ENCODE measurements at places on chromosomes 7 and 10.
A peak's percentile ranks its signal among the peaks of the same experiment; 100 is the strongest.

- DNase-seq = no peak
These were observed 263.1 kb downstream of the RPS24 start for GRCh38 chr10:78296785-78297184.

- DNase-seq = no peak
These were observed 27.9 kb upstream of the GATA3 start for GRCh38 chr10:8026349-8027259.

GRCh38 chr10:35926846-35927245 is 284.8 kb upstream of the FZD8 start:
- DNase-seq = no peak

DNA sequence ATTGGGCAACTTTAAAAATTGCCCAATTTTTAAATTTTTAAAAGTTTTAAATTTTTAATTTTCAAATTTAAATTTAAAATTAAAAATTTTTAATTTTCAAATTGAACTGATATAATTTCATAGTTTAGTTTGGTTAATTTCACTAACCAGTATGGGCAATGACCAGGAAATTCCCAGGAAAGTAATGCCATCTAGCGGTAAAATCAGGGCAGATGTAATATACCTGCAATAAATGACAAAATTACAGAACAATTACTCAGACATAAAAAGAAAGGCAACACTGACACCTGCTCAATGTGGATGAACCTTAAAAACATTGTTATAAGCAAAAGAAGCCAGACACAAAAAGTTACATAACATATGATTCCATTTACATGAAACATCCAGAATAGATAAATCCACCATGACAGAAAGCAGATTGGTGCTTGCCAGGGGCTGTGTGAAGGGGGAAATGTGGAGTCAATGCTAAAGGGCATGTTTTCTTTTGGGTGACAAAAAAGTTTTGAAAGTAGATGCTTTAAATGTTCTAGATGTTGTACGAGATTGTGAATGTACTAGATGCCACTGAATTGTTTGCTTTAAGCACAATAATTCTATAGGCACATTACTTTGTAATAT is 28.6 kb upstream of the SLC16A12 start:
- DNase-seq = no peak

DNA sequence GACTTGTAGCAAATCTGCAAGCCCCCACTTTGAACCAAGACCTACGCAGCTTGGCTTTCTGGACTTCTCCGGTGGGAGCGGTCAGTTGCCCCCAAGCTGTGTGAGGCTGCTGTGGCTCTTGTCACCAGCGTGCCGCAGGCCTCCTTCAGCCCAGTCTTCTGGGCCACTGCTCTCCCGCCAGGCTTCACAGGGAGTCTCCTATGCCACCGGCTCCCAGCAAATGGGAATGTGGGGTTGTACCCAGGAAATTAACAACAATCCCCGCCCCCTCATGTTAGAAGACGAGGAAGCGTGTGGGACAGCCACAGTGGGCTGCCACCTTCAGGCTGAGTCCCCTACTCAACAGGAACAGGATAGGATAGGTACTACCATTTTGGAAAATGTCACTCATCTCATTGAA is 4.2 kb downstream of the WDR86 start:
- no peak for DNase-seq

DNA sequence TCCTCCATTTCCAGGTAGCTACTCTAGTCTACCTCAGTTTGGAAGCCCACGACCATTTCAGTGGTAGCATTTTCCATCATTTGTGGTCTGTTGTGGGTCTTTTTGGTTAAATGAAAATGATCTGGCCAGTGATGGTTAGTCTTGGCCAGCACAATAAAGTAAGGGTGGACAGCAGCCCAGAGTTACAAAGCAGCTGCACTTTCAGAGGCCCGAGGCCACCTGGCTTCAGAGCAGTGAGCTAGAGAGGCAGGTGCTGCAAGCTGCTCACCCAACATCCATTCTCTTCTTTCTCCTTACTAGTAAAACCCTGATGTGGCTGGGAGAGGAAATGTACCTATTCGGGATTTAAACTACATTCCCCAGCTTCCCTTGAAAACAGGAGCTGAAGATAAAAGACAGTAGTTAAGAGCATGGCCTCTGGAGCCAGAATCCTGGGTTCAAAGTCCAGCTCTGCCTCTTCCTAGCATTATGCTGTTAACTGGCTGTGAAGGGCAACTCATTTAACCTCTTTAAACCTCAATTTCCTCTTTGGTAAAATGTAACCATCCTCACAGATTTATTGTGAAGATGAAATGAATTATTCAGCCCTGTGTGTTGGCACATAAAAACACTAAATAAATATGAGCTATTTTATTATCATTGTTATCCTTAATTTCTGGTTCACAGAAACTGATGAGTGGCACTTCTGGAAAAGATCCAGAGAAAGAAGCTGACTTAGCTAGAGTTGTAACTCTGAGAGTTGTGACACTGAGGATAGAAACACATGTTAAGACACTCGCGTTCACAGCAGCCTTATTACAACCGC is 517.4 kb downstream of the PARD3 start:
- DNase-seq = no peak

DNA sequence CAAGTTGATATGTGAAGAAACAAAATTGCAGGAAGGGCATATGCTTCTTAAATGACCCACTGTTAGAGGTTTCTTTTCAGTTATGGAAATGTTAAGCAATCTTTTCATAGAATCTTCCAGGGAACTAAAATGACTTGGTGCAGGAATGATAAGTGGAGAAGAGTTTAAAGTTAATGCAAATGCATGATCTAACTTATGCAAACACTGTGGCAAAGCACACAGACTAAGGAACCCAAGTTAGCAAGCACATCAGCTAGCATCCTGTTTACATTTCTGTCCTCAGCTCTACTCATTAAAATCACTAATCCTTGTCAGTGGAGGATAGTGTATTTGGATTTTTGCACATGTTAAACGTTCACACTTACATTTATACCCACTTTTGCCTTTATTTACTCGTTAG is 9.3 kb downstream of the CLCN1 start:
- no peak for DNase-seq

DNA sequence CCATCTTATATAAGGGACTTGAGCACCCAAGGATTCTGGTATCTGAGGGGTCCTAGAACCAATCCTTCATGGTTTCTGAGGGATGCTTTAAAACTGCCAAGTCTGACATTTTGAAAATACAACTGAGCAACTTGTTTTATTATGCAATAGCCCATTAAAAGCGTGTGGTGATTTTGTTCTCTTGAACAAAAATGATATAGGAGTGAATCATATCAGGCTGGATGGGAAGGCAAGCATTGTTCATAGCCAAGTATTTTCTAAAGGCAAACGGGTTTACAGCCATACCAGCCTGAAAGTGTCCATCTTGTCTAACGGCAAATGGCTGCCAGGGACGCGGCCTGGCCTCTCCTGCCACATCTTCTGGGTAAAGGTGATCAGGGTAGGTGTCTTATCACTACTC is 23.4 kb downstream of the RPP38 start:
- no peak for DNase-seq

DNA sequence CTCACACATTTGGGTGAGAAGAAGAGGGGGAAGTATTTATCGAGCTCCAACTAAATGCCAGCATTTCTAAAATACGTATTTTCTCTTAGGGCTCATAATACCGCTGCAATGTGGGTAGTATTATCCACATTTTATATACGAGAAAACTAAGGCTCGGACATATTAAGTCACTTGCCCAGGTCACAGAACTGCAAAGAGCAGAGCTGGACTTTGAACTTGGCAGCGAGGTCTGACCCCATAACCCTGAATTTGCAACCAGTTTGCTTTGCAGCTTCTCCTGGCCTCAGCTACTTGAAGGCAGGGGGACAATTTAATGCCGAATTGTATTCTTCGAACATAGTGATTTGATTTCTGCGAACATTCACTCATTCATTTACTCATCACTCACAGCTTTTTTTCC is 7.2 kb downstream of the ABLIM1 start:
- no peak for DNase-seq

GRCh38 chr10:46547541-46548497 is 8.6 kb downstream of the GPRIN2 start:
- peak; percentile 1 for DNase-seq

- no peak for DNase-seq
These were observed 69.1 kb downstream of the TFPI2 start for GRCh38 chr7:93821463-93821862.

GRCh38 chr10:30832749-30833627 is 198.7 kb downstream of the ZNF438 start:
- DNase-seq = no peak

- DNase-seq = no peak
These were observed 8.0 kb downstream of the CDK13 start for GRCh38 chr7:39958038-39958437.

- DNase-seq = no peak
These were observed 17.8 kb downstream of the LRRC27 start for GRCh38 chr10:132349766-132350165.

- DNase-seq = no peak
These were observed 50.7 kb downstream of the PDGFA start for GRCh38 chr7:468681-469562.

GRCh38 chr7:91263384-91264045 is 718 bp upstream of the FZD1 start:
- no peak for DNase-seq

GRCh38 chr10:79310911-79311573 is 36.2 kb upstream of the PPIF start:
- no peak for DNase-seq

- no peak for DNase-seq
These were observed 370.2 kb downstream of the GATA3 start for GRCh38 chr10:8424555-8425211.

DNA sequence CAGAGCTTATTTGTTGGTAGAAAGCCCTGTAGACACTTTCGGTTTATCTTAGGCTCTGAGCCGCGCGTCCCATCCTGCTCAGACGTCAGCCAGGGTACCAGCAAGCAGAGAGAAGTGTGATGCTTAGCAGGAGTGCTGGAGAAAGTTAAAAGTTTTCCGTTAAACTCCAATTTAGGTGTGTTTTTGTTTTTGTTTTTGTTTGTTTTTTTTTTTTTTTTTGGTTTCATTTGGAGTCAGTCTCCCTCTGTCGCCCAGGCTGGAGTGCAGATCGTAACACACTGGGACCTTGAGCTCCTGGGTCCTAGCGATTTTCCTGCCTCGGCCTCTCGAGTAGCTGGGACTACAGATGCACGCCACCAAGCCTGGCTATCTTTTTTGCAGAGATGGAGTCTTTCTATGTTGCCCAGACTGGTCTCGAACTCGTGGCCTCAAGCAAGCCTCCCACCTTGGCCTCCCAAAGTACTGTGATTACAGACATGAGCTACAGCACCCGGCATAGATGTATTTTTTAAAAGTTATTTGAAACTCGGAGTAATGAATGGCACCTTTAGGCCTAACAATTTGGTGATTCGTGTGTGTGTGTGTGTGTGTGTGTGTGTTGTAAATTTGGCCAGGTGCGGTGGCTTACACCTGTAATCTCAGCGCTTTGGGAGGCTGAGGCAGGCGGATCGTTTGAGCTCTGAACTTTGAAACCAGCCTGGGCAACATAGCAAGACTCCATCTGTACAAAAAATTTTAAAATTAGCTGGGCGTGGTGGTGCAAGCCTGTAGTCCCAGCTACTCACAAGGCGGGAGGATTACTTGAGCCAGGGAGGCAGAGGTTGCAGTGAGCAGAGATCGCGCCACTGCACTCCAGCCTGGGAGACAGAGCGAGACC is 1.3 kb upstream of the HIP1 start:
- no peak for DNase-seq

- no peak for DNase-seq
These were observed 283.7 kb downstream of the MALRD1 start for GRCh38 chr10:19332304-19332703.

DNA sequence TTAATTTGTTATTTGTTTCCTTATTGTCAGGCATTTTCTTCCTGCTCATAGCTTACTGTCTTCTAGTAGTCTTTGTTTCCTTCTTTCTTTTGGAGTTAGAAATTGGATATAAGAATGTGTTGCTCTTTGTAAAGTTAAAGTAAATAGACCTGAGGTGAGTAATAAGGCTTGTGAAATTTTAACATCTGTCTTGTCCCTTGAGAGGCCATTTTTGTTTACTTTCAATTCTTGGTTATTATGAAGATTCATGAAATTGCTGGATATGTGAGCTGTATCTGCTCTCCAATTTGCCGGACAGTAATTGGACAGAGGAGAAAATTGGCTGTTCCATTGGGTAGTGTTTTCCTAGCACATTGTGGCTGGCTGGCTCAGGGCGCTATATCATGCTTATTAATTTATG is 260.7 kb downstream of the EXOC4 start:
- no peak for DNase-seq

- DNase-seq = no peak
These were observed 859.2 kb downstream of the GATA3 start for GRCh38 chr10:8913720-8914119.

DNA sequence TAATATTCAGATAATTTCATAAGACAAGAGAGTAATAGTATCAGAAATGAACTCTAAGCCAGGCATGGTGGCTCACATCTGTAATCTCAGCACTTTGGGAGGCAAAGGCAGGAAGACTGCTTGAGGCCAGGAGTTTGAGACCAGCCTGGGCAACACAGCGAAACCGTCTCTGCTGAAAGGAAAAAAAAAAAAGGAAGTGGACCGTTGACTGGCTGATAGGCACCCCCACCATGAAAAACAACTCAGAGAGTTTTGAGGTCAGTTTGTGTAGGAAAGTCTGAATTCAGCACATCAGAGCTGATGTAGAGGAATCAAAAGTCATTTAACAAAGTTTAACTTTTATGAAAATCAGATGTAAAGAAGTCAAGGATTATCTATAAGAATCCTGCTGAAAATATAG is 63.2 kb upstream of the AMPH start:
- DNase-seq = no peak

- no peak for DNase-seq
These were observed 81.0 kb upstream of the FZD8 start for GRCh38 chr10:35723059-35723458.

- DNase-seq = no peak
These were observed 18.0 kb downstream of the AQP1 start for GRCh38 chr7:30929686-30930085.

- no peak for DNase-seq
These were observed 71.4 kb downstream of the PLXNA4 start for GRCh38 chr7:132504852-132505251.

DNA sequence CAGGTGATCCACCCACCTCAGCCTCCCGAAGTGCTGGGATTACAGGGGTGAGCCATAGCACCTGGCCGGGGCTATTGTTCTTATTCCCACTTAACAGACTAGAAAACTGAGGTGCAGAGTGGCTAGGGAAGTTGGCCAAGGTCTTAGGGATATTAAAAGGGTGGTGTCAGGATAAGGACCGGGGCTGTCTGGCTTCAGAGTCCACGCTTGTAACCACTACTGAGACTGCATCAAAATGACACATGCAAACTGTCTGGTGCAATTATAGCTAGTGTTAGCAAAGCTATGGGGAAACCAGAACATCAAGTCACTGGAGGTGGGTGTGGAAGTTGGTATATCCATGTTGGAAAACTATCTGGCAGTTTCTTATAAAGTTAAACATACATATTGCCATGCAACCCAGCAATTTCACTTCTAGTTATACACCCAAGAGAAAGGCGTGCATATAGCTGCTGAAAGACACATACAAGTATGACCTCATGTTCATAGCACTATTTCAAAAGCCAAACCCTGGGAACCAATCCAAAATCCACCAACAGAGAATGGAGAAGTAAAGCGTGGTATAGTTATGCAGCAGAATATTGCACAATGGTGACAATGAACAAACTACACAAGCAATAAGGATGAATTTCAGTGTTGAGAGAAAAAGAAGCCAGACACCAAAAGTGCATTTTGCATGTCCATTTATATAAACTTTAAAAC is 33.9 kb upstream of the EEPD1 start:
- DNase-seq = peak; percentile 44
